ENCODE measurements at places on chromosomes 2 and 18.

DNA sequence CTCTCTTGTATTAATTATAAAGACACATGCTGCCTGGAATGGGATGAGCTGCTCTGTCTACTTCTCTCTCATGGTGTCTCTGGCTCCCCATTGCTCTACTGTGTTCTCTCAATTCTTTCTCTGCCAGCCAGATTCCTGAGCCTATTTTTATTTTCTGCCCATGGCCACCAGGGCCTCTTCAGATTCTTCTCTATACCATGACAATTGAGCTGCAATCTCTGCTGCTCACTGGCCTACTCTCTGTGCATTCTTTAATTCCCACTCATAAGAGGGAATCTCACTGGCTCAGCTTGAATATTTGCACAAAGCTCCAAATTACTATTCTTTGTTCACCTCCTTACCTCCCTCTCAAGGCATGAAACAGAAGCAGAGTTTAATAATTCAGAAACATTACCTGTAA is 161.4 kb upstream of the GULP1 start:
- DNase-seq = no peak

DNA sequence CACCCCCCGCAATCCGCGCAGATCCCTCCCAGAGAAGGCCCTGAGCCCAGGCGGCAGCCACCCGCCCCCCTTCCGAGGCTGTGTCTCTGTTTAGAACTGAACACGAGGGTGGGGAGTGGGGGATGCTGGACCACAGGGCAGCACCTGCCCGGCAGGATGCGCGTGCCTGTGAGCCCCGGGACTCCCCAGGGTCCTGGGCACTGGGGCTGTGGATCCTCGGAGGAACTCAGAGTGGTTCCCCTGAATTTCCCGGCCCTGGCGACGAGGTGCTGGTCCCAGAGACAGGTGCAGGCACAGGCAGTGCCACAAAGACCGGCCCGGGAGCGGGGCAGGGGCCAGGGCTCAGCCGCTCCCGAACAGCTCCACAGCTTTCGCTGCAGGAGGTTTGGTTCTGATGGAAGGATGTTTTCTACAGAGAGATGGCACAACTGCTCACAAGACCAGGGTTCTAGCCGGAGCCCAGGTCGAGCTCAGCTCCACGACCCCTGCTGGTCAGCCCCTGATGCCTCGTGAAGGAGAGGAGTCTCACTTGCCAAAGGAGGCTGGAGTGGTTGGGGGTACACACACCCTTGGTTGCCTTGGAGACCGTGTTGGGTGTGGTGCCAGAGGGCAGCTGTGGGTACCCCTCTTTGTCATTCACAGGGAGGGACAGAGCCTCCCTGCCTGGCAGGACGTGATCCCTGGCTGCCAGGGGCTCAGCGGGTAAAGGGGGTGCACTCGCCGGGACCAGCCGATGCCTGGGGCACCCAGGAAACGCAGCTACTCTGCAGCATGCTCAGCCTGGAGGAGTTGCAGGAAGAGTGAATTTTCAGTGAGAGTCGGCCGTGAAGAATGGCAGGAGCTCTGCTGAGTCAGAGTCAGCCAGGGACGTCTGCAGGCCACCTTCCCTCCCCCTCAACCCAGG is 4.4 kb upstream of the NEU4 start:
- peak; percentile 63 for DNase-seq

- DNase-seq = no peak
Observed at GRCh38 chr2:67268797-67269196, 128.3 kb upstream of the ETAA1 start.

GRCh38 chr18:191725-192124 is 33.4 kb downstream of the USP14 start:
- no peak for DNase-seq

- DNase-seq = no peak
Observed at GRCh38 chr18:35549564-35549963, 32.0 kb upstream of the GALNT1 start.

Measured in type B pancreatic cell (in vitro differentiated cells).